ENCODE measurements at places on chromosomes 2 and 18.

- peak overlapping the region; percentile 39 for H3K27ac ChIP-seq
- no peak for DNase-seq
- H3K36me3 ChIP-seq: no peaks in the 10 kb centered on the region
Measured at GRCh38 chr2:136361521-136361920, 243.6 kb upstream of the CXCR4 start.

GRCh38 chr18:60120231-60120750, 220.5 kb downstream of the PMAIP1 start:
- no peak overlapping the region for H3K4me3 ChIP-seq
- no peak overlapping the region for H3K27ac ChIP-seq
- no peaks in the 10 kb centered on the region for H3K4me1 ChIP-seq
- no peak for DNase-seq
- H3K36me3 ChIP-seq: no peaks in the 10 kb centered on the region

DNA sequence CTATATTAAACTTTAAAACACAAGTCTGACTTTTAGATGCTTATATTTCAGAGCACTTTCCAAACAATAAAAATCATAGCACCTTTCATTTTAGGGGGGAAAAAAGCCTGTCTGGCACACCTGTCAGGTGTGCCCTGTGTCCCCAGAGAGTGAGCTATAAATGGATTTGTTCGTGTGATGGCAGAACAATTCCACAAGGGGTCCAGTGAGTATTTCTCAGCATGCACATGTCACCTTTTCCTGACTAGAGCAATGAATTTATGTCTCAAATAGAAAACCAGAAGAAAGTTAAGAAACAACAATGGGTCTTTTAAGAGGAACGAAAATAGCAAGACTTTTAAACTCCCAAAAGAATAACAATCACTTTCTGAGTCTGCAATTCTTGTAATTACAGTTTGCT, 55.9 kb downstream of the ACVR1C start:
- no peak overlapping the region for H3K27ac ChIP-seq
- DNase-seq: no peak
- no peaks in the 10 kb centered on the region for H3K27me3 ChIP-seq
- no peak overlapping the region for H3K4me3 ChIP-seq

DNA sequence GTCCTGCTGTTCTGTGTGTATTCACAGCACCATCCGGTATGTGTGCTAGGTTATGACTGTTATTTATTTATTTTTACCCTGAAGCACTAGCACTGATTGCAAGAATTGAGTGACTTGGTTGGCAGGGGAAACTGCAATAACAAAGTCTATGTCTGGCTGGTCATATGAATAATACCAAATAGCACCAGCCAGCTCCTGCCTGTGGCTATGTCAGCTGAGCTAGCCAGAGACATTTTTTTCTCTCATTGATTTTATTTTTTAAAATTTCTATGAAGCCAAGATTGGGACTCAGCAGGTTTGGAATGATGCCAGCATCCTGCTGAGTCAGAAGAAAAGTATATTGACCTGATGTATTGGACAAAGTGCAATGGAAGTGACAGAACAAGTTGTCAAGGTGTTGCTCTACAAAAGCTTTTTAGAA, 188.5 kb upstream of the CDH2 start:
- H3K27ac ChIP-seq: no peak overlapping the region
- no peaks in the 10 kb centered on the region for H3K4me1 ChIP-seq

DNA sequence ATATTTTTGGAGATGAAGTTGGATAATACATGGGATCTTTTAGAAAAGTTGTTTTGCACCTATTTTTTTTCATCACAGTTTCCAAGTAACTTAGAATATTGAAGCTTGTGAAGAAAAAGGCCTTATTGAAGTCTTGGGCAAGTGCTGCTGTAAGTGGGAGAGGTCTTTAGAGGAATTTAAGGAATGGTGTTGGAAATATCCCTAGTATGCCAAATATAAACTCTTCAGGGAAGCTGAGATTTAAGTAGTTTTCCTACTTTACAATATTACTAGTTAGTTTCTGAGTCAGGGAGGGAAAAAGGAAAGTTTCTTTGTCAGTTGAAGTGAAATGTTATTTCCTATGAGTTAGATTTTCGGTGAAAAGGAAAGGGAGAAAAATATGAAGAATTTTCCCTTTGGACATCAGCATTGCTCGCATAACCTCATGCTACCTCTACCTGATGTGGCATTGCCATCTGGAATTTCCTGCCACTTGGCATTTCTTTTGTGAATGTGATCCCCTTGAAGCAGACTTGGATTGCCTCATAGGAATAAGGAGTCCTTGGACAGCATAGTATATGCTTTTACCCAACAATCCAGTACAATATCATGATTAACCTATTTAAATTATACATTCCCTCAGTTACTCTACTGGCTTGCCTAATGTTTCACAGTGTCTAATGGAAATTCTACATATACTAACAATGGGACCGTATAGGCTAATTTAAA, 12.1 kb downstream of the PLEKHH2 start:
- DNase-seq: no peak
- H3K27ac ChIP-seq: no peak overlapping the region
- no peak overlapping the region for H3K4me3 ChIP-seq
- no peaks in the 10 kb centered on the region for H3K4me1 ChIP-seq
- H3K36me3 ChIP-seq: no peaks in the 10 kb centered on the region

DNA sequence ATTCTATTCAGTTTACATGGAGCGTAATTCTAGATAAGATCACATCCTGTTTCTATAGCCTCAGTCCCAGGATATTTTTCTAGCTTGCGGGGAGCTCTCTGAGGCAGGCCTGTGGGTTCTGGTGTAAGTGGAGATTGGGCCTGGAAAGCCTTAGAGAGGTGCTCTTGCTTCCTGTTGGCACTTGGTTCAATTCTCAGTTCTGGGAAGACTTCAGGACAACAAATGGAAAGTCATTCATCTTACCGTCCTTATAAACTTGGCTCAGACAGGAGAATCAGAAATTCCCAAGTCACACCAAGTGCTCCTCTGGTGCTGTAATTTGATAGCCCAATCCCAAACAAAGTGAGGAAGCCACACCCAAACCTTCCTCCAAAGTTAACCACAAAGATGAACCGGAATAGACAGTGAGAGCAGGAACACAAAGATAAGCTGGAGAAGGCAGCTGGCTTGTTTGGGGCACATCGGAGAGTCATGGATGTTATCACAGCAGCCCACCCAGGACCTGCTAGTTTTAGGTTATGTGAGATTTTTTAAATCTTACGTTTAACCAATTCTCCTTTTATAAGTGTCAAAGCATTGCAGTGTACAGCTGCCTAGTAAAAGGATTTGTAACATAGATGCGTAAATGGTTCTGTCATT, 144.3 kb upstream of the MAP3K20 start:
- peaks cover 65% of the 10 kb centered on the region for H3K27me3 ChIP-seq
- DNase-seq: no peak
- no peak overlapping the region for H3K27ac ChIP-seq
